ENCODE measurements at places on chromosomes 1 and 21.

DNA sequence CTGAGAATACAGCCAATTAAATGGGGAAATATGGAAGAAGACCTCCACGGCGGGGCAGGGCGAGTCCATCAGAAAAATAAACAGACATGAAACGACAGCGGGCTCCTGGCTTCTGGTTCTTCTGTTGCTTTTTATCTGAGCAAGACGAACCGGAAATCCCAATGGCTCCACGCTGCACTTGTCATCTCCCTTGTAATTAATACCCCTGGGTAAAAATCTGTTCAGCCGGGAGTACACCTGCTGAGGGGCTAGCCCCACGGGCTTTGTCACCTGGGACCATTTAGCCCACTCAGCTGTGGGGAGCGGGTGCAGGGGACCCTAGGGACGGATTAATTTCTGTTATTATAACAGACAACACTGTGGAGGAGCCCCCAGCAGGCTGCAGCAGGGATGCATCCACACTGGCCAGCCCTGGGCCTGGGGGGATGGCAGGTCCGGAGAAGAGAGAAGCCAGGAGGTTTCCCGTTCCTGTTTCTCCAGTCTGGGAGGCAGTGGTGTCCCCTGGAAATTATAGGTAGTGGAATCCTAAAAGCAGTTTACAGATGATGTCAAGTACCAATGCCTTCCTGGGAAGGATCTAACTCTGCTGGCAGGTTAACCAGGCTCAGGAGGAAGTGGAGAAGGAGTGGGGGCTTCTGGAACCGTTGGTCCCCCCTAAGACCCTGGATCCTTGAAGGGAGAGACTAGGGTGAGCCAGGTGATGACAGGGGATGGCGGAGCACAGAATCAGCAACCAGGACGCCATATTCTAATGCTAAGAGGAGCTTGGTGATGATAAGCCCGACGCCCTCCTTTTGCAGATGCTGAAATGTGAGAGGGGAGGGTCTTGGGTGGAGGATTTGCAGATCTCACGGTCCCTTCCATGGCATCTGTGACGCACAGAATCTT, 566.1 kb downstream of the PTPRU start:
- DNase-seq: no peak

- DNase-seq: no peak
Observed at GRCh38 chr21:45528028-45528705, 14.1 kb downstream of the SLC19A1 start.

GRCh38 chr21:28337315-28337714, 655.4 kb downstream of the LTN1 start:
- DNase-seq: peak; percentile 67

DNA sequence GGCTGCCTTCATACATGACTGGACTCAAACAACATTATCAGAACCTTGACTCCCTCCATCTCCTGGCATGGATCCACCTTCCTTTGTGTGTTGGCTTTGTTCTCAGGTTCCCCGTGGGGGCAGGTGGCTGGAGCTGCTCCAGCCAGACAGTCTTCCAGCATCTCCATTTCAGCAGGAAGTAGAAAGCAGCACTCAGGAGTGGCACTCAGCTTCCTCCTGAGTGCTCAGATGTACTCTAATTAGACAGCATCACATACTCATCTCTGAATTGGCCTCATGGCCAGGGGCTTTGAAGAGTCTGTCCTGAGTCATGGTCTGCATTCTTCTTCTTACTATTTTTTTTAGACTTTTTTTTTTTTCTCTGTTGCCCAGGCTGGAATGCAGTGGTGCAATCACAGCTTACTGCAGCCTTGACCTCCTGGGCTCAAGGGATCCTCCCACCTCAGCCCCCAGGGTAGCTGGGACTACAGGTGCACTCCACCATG, 27.9 kb downstream of the OVAAL start:
- DNase-seq: peak; percentile 81

- no peak for DNase-seq
Observed at GRCh38 chr21:33108228-33108627, 38.3 kb downstream of the OLIG1 start.

DNA sequence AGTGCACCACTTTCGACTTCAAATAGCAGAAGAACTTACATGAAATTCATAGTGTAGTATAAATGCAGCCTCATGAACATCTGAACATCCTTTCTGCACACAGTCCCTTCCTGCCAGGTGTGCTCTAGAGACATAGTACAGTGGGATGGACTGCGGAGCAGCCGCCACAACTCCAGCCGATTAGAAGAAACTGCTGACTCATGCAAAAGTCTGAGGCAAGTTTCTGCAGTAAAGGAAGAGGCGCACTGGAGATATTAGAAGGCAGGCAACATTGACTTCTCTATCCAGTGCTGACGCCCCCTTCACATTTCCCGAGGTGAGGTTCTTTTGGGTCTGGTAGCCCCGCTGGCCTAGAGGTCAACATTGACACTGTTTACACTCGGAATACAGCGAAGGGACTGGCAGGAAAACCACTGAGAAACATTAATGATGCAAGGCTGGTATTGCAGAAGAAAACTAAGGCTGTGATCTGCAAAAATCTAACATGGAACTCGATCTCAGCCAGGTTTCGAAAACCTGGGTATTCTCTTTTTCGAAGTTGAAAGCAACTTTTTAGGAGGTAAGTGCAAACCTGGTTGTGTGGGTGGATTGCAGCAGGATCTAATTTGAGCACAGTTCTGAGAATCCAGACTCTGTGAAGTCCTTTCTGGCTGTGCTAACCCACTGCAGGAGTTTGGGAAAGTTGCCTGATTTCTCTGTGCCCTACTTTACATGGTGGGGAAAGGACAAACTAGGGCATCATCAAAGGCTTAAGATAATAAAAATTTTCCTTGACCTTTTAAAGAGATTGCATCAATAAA, 90.7 kb downstream of the CDC7 start:
- no peak for DNase-seq

- no peak for DNase-seq
Observed at GRCh38 chr1:70485624-70486023, 74.6 kb downstream of the CTH start.

- no peak for DNase-seq
Observed at GRCh38 chr1:184465489-184466146, 78.8 kb downstream of the C1orf21 start.

DNA sequence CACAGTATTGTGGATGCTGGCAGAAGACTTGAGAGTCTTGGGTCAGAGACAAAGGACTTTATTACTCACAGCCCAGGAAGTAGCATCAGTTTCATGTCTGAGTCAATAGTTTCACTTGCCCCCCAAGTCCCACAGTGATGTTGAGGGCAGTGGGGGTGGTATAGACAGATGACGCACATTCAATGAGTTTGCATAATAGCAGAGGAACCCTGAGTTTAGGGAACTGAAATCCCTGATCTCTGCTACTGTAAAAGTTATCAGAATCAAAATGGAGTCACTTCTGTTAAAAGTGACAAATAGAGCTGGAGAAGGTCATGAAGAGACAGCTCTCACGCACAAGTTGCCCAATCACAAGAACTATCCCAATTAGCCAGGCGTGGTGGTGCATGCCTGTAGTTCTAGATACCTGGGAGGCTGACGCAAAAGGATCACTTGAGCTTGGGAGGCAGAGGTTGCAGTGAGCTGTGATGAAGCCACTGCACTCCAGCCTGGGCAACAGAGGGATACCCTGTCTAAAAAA, 11.5 kb upstream of the HCRTR1 start:
- DNase-seq: peak; percentile 84

DNA sequence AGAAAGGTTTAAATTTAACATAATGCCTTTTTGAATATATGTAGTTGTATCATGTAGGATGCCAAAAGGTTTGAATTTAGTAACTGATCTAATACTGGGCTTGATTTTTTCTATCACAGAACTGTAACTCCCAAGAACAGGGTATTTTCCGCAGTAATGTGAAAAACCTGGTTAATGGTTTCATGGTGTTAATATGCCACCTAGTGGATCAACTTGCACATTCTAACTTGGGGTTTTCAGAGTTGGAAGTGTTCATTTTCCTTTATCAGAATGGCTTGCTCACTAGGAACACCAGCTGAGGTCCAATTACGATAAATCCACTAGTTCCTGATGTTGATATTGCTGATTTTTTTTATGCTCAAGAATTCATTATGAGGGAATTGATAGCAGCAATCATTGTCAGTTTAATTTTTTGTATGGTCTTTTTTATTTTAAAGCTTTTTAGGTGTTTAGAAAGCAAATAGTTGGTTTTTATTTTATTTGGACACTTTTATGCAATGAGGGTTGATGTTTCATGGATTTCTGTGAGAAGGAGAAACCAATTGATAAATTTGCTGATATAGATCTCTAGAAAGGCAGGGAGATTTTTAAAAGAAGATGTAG, 157.2 kb downstream of the PLA2G4A start:
- DNase-seq: peak; percentile 77

GRCh38 chr1:20322825-20323612, 32.3 kb downstream of the VWA5B1 start:
- peak; percentile 73 for DNase-seq

- DNase-seq: peak; percentile 55
Observed at GRCh38 chr1:203521074-203521794, 27.3 kb downstream of the OPTC start.

DNA sequence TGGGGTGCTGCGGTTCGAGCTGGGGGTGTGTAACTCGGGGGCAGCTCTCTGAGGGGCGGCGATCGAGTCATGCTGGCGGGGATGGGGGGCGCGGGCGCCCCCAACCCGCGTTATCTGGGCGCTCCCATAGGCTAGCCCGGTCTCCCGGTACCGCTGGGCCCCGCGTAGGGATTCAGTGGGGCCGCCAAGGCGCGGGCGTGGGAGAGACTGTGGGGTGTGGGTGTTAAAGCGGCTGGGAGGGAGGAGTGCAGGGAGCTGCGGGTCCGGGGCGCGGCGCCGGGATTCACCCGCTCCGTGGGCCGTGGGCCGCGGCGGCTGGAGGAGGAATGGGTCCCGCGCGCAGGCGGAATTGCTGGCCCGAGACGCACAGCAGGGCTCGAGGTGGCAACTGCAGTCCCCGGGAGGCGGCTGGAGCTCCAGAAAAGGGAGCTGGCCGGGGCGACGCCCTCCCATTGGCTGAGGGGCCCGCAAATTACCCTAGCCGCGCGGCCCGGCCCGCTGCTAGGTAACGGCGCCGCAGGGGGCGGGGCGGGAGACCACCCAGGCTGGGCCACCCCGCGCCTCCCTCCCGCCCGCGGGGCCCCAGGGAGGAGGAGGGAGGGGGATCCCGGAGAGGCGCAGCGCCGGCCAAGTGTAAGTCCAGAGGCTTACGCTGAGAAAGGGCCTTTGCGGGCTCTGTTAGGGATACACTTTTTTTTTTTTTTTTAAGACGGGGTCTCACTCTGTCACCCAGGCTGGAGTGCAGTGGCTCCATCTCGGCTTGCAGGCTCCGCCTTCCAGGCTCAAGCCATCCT, at the start of gene PTCH2:
Gene PTCH2, minus strand, starts transcription at position 392 of the 794 bp plus-strand sequence. Its CDS starts 321 bp downstream, at position 71.
- peak; percentile 77 for DNase-seq

- no peak for DNase-seq
Observed at GRCh38 chr1:88043834-88044233, 640.2 kb upstream of the PKN2 start.

GRCh38 chr1:8858888-8859706, 19.4 kb downstream of the ENO1 start:
- peak; percentile 75 for DNase-seq

DNA sequence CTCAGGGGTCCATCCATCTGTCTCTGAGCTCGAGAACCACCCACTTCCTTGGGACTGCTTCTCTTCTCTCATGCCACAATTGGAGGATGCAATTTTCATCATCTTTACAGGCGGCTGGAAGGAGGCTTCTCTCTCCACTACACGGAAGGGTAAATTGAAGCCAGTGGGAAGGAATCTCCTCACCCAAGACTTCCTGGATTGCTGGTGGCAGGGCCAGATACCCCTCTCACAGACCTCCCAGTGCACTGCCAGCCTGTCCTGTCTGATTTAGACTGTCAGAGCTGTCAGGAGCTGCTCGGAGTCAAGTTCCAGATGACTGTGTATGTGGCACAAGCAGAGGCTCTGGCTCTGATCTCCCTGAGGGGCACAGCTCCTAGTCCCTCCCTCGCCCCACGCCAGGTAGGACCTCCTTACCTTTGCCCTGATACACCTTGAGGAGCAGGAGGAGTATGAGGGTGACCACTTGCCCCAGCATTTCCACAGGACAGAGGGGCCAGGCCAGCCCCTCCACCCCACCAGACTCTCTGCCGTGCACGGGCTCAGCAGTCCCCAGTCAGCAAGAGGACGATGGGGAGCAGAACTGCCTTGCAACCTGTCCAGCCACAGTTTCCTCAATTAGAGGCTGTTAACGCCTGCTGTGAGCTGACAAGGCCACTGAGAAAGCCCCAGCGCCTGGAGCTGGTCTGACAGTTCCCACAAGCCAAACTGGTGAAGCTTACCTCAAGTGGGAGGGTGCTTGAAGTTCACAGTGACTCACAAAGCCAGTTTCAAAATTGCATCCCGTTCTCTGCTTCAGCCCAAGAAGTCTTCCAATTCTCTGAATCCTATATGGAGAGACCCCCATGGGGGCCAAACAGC, at the start of gene CD244:
Gene CD244, minus strand, starts transcription at position 685 of the 858 bp plus-strand sequence. Its CDS starts 210 bp downstream, at position 475.
- peak; percentile 19 for DNase-seq

- DNase-seq: no peak
Observed at GRCh38 chr1:231926340-231926739, 299.8 kb downstream of the DISC1 start.

DNA sequence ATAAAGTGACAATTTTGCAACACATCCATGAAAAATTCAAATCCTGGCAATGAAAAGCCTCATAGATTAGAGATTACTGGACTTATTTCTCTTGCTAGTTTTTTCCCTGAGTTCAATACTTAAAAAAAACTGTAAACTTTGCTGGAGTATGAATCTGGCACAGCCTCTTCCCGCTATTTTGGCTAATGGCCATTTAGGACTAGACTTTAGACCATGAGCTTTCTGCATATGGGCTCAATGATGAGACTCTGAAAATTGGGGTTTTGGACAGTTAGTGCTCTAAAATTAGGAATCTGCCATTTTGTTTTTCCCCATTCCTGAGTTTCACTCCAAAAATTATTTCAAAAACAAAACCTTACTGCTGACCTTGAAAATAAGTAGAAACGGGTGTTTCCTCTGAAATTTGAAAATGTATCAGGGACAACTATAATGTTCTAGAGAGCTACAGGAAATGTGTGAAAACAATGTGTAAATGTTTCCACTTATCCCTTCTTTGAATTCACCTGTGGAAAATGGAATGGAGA, 137.5 kb downstream of the HMCN1 start:
- no peak for DNase-seq

DNA sequence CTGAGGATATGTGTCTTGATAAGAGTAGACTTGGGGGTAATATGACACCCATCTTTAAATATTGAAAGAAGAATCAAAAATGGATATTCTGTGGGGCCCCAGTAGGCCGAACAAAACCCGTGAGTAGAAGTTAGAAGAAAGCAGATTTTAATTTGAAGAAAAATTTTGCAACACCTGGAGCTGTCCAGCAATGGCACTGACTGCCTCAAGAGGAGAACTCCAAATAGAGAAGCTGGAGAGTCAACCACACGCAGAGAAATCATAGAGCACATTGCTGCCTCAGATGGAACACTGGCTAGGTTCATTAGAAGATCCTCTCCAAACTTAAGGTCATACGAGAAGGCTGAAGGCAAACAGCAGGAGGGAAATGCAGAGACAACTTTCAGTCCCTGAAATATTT, 6.8 kb downstream of the NHLH1 start:
- DNase-seq: peak; percentile 42

Measured in GM23248 (cell line).